ENCODE measurements at places on chromosomes 11 and 22. TPM values are rescaled to one million over a fixed set of nuclear protein-coding genes. Genes with fewer than 3 reads are reported as not detected.

Gene CD248
- 3.4 TPM for total RNA-seq

Gene EIF3M
- total RNA-seq: 264 TPM

Gene RIMBP3B
- 0.36 TPM for total RNA-seq

Gene SMIM35
- 0.08 TPM for total RNA-seq

Gene NFAM1
- 0.38 TPM for total RNA-seq

Gene RGL4
- 24.6 TPM for total RNA-seq

DNA sequence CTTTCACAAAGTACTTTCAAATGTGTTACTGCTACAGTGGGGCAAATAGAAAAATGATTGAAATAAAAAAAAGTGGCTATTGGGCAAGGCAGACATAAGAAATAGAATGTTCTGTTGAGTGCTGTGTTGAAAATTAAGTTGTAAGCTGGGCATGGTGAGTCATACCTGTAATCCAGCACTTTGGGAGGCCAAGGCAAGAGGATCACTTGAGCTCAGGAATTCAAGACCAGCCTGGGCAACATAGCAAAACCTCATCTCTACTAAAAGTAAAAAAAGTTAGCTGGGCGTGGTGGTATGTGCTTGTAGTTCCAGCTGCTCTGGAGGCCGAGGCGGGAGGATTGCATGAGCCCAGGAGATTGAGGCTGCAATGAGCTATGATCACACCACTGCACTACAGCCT is 26.9 kb upstream of the LDHA start:
- DNase-seq: no peak
- H3K4me1 ChIP-seq: no peaks in the 10 kb centered on the region
- no peak overlapping the region for H3K27ac ChIP-seq
- H3K4me3 ChIP-seq: no peak overlapping the region

DNA sequence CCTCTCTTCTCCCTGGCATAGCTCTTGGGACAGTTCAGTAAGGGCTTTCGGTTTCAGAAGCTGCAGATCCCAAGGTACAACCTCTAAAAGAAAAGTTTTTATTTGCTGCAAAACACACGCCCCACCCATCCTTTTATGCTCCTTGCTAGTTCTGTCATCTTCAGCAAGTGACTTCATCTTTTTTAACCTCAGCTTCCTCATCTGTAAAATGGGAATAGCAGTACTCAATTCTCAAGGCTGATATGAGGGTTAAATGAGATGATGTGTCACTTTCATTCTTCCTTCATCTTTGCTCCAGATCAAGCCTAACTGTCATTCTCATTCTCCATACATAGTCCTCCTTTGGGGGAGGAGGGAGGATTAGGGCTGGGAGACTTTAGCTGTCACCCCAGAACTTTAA is 90.0 kb upstream of the ALX4 start:
- no peak for DNase-seq
- peaks cover 9% of the 10 kb centered on the region for H3K27me3 ChIP-seq
- no peak overlapping the region for H3K4me3 ChIP-seq

DNA sequence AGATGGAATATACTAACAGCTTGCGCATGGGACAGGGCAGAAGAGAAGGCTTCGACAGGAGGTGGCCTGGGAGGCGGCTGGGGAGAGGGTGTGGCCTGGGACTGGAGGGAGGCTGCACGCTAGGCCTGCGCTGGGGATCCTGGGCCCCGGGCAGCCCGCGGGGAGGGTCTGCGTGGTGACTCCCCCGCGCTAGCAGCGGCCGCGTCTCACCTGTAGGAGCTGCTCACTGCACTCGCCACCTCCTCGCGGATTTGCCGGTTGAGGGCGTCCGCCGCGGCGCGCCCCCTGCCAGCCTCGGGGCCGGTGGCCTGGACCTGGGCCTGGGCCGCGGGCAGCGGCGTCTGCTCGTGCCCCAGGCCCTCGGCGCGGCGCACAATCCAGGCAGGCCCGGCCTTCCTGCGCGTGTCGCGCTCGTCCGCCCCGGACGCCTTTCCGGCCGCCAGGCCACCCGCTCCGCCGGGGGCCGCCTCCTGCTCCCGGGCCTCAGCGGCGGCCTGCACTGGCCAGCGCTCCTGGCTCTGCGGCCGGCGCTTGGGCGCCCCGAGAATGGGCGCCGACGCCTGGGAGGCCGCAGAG is 1.5 kb downstream of the MAP6 start:
- H3K36me3 ChIP-seq: no peaks in the 10 kb centered on the region
- no peak overlapping the region for H3K27ac ChIP-seq
- peaks cover 72% of the 10 kb centered on the region for H3K27me3 ChIP-seq
- peaks cover 22% of the 10 kb centered on the region for H3K4me1 ChIP-seq
- H3K4me3 ChIP-seq: no peak overlapping the region
- DNase-seq: no peak

DNA sequence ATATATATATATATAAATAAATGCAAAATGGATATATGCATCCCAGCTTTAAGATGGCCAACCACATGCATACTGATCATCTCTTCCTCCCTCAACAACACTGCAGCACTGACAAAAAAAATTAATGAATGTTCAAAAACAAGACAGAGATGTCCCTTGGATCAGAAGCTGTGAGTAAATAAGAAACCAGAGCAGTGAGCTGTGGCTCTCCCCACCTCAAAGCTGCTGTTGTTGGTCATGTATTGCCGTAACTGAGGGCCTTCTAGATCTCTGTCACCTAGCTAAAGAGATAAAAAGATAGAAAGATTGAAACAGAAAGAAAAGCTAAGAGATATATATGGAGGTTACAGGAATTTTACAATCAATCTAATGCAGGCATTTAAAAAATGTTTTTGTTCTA is 15.5 kb upstream of the TMEM135 start:
- H3K36me3 ChIP-seq: no peaks in the 10 kb centered on the region
- H3K4me1 ChIP-seq: no peaks in the 10 kb centered on the region
- DNase-seq: no peak
- H3K27ac ChIP-seq: no peak overlapping the region

- H3K36me3 ChIP-seq: peaks cover 66% of the 10 kb centered on the region
- H3K4me3 ChIP-seq: no peak overlapping the region
- DNase-seq: no peak
- H3K27me3 ChIP-seq: no peaks in the 10 kb centered on the region
- H3K4me1 ChIP-seq: no peaks in the 10 kb centered on the region
Observed at GRCh38 chr22:42805998-42806830, 50.9 kb downstream of the ARFGAP3 start.

DNA sequence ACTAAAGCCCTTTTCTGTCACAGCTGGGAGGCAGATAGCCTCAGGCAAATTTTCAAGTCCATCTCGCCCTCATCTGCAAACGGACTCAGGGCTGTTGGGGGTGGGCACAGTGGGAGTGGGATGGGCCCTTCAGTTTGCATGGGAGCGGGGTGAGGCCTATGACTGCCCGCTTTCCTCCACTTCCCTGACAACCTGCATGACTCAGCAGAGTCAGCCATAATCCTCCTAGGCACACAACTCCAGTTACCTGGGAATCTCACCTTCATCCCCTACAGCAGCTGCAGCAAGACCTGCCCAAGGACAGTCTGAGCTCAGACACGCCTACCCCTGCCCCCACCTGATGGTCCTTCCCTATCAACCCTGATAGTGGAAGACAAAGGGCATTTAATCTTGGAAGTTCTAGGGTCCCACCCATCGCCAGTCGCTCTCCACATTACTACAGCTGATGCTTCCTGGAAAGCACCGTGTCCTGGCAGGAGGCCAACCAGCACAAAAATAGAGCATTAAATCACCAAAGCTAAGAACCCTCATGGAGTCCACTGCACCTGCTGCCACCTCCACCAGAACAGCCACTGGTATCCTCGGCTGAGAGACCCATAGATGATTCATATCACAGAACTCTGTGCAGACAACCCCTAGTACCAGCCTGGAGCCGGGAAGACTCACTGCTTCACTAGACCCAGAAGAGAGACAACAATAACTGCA is 319.3 kb downstream of the DCDC1 start:
- no peaks in the 10 kb centered on the region for H3K27me3 ChIP-seq
- DNase-seq: no peak
- H3K4me1 ChIP-seq: no peaks in the 10 kb centered on the region

DNA sequence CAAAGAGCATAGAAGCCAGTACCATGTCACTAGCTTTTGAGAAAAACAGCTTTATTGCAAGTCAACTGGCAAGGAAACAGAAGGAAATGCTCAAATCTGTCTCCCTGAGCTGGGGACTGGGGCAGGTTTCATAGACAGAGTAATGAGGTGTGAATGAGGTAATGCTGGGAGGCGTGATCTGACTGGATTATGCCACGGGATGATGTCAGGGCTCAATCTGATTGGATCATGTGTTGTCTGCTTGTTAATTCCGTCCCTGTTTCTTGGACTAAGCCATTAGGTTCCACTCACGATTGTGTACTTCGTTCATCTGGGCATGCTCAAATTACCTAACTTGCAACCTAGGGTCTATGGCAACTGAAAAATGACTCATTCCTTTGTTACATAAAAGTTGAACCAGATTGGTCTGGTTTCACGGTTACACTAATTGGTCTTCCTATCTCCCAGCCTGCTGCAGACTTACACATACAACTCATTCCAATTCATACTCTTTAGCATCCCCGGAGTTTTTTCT is 20.2 kb upstream of the OR10A5 start:
- H3K27ac ChIP-seq: no peak overlapping the region
- H3K27me3 ChIP-seq: no peaks in the 10 kb centered on the region
- H3K36me3 ChIP-seq: no peaks in the 10 kb centered on the region
- no peak for DNase-seq

DNA sequence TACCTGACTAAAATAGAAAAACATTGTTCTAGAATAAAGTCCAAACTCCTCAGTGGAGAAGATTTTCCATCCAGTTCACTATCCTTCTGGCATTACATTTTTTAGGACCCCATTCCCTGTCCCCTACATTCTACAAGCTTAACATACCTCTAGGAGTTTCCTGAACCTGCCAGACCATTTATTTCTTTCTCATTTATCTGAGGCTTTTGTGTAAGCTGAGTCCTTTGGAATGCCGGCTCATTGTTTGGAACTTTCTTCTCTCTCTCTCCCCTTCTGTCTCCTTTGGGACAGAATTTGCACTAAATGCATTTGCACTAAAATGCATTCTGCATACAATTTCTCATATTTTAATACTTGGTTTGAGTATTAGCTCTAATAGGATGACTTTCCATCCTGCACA is 393.0 kb upstream of the ANO3 start:
- no peak overlapping the region for H3K27ac ChIP-seq
- H3K4me1 ChIP-seq: no peaks in the 10 kb centered on the region
- no peak for DNase-seq
- no peaks in the 10 kb centered on the region for H3K27me3 ChIP-seq

DNA sequence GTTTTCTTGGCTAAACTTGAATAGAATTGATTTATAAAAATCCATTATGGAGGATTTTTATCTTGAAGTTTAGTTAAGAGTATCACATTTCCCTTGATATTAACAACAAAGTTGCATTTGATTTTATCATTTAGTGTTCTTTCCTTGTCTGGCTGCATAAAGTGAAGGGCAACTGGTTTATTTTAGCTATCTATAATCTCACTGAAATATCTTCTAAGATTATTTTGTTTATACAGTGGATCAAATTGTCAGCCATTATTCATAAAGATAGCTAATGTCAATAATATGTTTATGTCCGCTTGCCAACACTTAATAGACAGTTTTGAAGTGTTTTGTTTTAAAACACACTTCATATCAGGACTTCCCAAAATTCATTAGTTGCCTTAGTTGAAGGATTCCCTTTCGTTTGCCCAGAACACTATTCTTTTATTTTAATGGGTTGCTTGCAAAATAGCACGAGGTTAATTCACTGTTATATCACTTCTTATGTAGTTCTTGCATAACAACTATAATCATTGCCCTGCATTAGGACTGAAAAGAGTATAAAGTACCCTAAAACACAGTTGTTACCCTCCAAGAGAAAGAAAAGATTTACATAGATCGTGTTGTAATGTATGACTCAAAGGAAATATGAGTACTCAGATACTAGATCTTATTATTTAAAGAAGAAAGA is 73.0 kb downstream of the MSANTD4 start:
- no peaks in the 10 kb centered on the region for H3K36me3 ChIP-seq
- H3K27ac ChIP-seq: no peak overlapping the region
- H3K4me1 ChIP-seq: no peaks in the 10 kb centered on the region
- no peak for DNase-seq
- no peaks in the 10 kb centered on the region for H3K27me3 ChIP-seq
- H3K4me3 ChIP-seq: no peak overlapping the region

DNA sequence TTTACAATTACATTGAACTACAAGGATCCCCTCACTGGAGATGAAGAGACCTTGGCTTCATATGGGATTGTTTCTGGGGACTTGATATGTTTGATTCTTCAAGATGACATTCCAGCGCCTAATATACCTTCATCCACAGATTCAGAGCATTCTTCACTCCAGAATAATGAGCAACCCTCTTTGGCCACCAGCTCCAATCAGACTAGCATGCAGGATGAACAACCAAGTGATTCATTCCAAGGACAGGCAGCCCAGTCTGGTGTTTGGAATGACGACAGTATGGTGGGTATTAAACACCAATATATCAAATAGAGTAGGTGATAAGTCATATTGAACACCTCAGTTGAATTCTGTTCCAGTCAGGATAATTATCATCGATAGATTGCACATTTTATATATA is 4.4 kb downstream of the FBXO7 start:
- no peak overlapping the region for H3K27ac ChIP-seq
- H3K4me1 ChIP-seq: peaks cover 15% of the 10 kb centered on the region
- H3K4me3 ChIP-seq: no peak overlapping the region
- no peak for DNase-seq

DNA sequence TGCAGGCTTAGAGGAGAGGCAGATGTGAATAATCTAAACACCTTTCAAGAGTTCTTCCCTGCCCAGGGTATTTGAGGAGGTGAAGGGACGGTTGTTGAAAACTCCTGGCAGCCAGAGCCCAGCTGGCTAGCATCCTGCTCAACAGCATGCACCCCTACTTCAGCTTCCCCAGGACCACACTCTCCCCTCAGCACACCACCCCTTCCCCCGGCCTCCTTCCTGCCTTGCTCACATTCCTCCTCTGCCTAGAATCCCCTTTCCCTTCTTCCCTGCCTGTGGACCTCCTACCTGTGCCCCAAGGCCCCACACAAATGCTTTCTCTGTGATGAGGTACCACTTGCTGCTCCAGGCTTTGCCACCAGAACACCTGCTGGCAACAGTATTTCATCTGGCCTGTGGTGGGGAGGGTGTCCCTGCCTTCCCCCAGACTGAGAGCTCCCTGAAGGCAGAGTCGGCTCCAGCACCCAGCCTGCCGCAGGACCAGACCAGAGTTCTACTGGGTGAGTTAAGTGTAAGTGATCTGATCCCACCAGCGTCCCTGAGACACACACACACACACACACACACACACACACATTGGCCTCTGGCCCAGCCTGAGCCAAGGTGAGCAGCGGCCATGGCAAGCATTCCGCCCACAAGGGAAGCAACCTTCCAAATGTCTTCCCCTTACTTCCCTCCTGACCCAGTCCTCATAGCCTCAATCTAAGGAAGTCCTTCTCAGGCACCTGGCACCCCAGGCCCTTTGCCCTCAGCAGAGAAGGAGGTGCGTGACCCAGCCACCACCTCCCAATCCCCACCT is 79.5 kb downstream of the PDE2A start:
- H3K27me3 ChIP-seq: peaks cover 16% of the 10 kb centered on the region
- DNase-seq: no peak
- no peaks in the 10 kb centered on the region for H3K36me3 ChIP-seq
- H3K27ac ChIP-seq: no peak overlapping the region
- H3K4me1 ChIP-seq: peaks cover 19% of the 10 kb centered on the region
- no peak overlapping the region for H3K4me3 ChIP-seq
